ENCODE measurements at places on chromosomes 7 and 10.

DNA sequence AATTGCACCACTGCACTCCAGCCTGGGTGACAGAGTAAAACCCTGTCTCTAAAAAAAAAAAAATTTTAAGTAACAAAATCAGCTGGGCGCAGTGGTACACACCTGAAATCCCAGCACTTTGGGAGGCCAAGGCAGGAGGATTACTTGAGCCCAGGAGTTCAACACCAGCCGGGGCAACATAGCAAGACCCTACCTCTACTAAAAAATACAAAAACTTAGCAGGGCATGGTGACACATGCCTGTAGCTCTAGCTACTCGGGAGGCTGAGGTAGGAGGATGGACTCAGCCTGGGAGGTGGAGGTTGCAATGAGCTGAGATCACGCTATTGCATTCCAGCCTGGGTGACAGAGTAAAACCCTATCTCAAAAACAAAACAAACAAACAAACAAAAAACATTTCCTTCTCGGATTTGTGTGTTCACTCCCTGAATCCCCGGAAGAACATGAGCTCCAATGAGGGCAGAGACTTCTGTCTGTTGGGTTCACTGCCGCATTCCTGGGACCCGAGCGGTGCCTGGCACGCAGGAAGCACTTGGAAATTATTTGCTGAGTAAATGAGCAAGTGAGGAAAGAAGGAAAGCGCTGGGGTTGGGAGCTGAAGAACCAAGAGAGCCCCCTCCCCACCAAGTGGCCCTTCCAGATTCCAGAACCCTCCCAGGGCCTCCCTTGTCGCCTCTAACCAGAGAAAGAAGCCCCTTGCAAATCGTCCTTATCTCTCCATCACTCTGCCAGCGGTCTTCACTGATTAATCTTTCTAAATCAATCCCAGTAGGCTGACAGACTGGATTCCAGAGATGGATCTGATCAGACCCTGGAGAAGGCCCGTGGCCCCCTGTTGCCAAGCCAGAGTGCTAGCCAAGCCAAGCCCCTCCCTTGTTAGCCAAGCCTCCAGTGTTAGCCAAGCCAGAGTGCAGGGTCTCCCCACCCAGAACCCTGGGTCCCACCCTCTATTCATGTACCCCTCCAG, 6.2 kb downstream of the TNRC18 start:
- peak; percentile 70 for DNase-seq

- no peak for DNase-seq
Measured at GRCh38 chr7:76403780-76404494, 5.6 kb downstream of the SSC4D start.

DNA sequence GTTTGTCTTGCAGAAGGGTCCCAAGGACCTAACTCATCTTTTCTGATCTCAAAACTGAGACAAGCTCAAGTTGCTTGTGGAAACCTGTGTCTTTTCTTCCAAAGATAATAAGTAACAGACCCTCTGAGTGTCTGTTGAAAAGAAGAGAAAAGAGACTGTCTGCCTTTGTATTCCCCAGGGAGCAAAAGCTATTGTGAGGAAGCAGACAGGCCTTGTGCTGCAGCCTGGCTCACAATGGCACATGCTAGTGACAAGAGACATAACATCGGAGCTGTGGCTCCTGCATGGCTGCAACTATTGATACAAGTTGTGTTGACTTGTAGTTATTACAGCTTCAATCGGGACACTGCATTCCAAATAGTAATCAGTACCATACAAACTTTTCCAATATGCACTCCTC, 202.9 kb downstream of the DKK1 start:
- peak; percentile 78 for DNase-seq

- DNase-seq = no peak
Measured at GRCh38 chr7:122858320-122858719, 27.9 kb downstream of the CADPS2 start.

DNA sequence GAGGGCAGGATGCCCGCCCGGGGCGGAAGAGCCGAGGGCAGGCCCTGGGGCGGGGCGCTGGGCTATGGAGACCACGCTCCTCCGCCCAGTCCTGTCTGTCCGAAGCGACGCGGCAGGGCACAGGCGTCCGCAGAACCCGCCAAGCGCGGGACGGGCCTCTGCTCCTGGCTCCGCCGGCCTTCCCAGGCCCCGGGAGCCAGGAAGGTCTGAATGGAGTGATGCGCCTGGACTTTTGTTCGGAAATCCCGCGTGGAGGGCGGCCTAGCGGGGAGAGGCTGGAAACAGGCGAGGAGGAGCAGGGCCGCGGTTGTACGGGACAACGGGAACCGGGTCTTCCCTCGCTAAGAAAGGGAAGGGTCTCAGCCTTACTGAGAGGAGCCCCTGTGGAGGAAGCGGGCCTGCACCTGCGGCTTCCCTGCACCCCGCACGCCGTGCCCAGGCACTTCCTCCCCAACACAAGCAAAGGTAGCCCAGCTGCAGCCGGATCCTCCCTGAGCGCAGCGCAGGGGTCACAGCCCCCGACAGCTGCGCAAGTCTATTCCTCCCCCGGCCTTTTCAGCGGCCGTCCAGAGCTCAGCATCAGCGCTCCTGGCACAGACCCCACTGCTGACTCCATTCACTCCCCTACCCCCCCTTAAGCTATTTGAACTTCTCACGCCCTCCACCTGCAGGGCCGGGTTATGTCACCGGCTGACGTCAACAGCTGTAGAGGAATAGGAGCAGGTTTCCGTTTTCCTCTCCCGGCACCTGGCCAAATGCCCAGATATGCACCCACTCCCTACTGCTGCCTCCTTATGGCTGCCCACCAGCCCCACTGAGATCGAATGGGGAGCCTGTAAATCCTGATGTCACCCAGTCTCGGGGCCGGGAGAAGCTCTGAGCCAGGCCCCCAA, 143.2 kb upstream of the RET start:
- DNase-seq = peak; percentile 16

DNA sequence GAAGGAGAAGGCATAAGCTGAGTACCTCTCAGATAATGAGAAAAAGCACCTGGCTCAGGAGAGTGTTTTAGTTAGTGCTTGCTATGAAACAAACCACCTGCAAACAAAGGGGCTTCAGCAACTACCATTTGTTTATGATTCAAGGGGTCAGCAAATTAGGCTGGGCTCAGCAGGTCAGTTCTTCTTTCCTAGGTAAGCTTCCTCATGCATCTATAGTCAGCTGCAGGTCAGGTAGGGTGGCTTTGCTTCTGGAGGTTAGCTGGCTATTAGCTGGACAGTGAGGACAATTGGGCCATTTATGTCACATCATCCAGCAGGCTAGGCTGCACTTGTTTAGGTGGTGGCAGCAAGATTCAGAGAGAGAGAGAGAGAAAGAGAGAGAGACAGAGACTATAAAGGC, 185.5 kb downstream of the EMX2 start:
- DNase-seq = no peak

DNA sequence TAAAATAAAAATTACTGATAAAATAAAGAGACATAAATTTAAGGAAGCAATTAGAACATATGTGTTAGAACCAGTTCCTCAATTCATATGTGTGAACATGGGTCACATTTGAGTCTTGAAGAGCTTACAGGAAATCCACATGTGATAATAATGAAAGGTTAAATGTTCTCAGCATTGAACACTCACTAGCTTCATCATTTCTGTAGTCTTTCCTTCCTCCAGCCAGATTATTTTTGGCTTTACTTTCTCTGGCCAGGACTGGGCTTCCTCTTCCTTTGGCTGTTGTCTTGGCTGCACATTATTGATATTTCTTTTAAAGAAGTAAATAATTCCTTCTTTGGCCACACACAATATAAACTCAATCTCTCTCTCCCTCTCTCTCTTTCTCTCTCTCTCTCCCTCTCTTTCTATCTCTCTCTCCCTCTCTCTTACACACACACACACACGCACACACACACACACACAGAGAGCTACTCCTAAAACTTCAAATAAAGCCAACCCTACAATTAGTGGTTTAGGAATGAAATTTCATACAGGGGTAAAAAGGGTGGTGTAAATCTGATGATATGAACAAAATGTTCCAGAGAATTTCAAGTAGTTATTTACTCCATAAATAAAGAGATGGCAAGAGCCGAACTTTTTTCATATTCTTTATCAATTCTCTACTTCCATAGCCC, 171.2 kb downstream of the REEP3 start:
- DNase-seq = no peak

DNA sequence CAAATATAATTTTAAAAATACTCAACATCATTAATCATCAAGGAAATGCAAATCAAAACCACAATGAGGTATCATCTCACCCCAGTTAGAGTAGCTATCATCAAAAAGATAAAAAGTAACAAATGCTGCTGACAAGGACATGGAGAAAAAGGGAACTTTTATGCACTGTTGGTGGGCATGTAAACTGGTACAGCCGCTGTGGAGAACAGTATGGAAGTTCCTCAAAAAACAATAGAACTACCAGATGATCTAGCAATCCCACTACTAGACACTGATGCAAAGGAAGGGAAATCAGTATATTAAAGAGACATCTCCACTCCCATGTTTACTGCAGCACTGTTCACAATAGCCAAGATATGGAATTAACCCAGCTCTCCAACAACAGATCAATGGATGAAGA, 384.5 kb downstream of the PLXDC2 start:
- DNase-seq = no peak

GRCh38 chr10:27391325-27391724, 112.8 kb upstream of the RAB18 start:
- no peak for DNase-seq

DNA sequence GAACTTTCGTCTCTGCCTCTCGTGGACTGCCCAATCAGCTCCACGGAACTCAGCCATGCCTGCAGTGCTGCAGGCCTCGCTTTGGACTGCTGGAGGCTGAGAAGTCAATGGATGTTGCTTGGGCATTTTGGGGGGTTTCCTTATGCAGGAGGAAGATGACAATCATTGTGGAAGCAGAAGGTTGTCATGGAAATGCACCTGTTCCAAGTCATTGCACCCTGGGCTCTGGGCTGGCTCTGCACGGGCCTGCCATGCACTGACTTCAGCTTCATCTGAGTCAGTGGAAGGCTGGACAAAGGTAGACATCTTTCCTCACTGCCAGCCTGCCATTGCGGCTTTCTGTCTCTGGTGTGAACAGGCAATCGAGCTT, 217.3 kb downstream of the RPS24 start:
- no peak for DNase-seq
